ENCODE measurements at places on chromosomes 5 and 9. TPM values are rescaled to one million over a fixed set of nuclear protein-coding genes. Genes with fewer than 3 reads are reported as not detected.

Gene C5orf34
- total RNA-seq, result 5.1 TPM

Gene TYRP1
- total RNA-seq, result not detected

Gene EXOC3
- 26.5 TPM for total RNA-seq

Gene CCL28
- 0.09 TPM for total RNA-seq

Gene PCDHAC1
- 2.3 TPM for total RNA-seq

Gene CD72
- total RNA-seq, result 0.36 TPM

Gene OCLN
- total RNA-seq, result 9.8 TPM

Gene OGN
- total RNA-seq, result not detected

Gene HTR1A
- total RNA-seq, result not detected

Gene SLC36A3
- not detected for total RNA-seq

Gene ENTPD8
- total RNA-seq, result 0.28 TPM

All from A549 treated with Mapracorat at 1 μM for 4 hours (cell line).